ENCODE measurements at places on chromosomes 6 and 20.

DNA sequence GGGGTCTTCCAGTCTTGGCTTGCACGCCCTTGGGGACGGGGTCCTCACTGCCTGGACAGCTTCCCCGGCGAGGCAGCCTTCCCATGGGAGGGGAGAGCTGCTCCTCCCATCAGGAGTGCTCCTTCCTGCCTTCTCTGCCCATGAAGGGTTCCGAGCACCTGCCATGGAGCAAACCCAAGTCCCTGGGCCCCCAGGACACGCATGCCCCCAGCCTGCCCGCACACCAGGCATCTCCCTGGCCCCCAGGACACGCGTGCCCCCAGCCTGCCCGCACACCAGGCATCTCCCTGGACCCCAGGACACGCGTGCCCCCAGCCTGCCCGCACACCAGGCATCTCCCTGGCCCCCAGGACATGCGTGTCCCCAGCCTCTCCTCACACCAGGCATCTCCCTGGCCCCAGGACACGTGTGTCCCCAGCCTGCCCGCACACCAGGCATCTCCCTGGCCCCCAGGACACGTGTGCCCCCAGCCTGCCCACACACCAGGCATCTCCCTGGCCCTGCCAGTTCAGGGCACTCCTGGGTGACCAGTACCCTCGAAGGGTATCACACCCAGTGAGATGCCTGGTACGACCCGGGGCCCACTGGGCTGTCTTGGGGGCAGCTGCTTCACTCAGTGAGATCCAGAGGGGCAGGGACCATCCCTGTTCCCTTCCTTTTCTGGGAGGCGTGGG, 21.7 kb downstream of the COL20A1 start:
- DNase-seq: no peak

DNA sequence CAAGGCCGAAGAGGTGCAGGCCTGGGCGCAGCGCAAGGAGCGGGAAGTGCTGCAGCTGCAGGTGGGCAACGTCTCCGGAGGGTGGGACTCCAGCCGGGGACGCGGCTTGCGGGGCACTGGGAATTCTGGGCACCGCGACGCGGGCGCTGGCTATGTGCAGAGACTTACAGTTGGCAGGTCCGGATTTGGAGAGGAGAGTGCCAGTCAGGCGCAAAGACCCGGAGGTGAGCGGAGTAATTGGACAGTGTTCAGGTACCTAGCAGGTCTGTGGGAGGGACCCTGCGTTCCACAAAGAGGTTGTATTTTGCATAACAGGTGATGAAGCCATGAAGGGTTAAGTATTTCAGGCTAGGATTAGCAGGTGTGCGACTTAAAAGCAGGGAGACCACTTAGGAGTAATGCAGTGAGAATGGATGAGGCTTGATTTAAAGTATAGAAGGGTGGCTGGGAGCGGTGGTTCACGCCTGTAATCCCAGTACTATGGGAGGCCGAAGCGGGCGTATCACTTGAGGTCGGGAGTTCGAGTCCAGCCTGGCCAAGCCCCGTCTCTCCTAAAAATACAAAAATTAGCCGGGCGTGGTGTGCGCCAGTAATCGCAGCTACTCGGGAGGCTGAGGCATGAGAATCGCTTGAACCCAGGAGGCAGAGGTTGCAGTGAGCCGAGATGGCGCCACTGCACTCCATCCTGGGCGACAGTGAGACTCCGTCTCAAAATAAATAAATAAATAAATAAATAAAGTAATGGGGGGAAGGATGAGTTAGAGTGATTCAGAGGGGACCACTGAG, 1.0 kb downstream of the MRPS26 start:
- no peak for DNase-seq

- no peak for DNase-seq
These were observed 12.5 kb downstream of the GZF1 start for GRCh38 chr20:23374441-23374840.

DNA sequence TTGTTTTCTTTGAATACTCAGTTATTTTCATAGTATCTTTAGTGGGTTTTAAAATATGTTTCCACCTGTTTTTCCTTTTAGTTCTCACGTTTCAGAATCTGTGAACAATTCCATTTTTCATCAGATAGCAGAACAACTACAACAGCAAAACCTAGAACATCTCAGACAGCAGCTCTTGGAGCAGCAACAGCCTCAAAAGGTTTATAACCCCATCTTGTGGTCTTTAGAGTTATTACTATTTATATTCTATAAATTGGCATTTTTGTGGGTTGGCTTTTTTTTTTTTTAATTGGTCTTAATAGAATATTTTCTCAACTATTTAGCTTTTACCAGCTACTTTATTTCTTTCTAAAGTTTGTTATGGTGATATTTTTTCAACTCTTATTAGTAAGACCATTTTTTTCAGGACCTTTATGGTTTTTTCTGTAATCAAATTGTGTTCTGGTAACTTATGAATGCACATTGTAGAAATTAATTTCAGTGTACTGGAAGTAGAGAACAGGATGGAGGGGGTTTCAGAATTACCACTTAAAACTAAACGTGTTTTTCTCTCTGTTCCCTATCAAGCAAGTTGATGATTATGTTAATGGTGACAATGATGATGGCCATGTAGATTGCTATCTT, 72.2 kb downstream of the SCAF8 start:
- DNase-seq: no peak

DNA sequence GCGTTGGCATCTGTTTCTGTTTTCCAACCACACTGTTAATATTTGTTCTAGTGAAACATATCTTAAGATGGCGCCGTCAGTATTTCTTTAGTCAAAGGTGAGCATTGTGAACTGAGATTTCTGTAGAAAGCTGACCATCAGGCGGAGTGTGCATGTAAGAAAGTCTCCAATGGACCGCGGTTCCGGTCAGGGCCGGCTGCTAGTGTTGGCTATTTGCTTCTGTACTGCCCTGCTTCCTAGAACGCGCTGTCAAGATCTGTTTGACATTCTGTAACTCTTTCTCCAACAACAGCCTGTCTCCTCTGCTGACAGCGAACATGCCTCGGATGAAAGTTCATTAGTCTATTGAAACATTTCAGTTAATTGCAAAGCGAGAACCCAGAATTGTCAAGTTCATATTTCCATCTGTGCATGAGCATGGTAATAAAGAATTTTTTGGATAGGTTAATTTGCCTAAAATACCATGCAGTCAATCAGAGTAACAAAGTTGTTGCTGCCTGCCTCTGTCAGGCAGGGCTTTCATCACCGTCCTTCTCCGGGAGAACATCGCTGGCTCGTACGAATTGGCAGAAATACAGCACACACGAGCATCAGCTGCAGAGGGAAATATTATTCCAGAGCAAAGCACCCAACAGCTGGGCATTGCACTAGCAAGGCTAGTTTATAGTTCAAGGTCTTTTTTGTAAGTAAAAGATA, 369.1 kb downstream of the CDH4 start:
- no peak for DNase-seq

GRCh38 chr6:148074738-148075137, 267.9 kb upstream of the SASH1 start:
- DNase-seq: no peak

All from GOT3 (cell line).